Fibroblast of mammary gland (primary cell): ENCODE measurements at places on chromosomes 2 and 18.

DNA sequence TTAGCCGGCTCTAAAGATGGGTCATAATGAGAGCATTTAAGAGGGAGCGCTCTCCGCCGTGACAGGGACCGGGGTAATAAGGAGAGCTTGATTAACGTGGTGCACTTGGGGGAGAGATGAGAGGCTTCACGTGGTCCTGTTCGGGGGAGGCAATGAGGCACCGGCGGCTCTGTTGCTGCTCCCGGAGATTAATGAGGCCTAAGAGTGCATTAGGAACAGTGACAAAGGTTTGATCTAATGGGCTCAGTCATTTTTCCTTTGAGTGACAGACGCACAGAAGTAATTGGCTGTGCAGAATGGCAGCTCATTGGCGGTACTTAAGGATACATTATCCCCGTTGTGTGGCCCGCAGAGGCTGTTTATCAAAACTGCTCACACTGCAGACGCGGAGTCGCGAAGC lies 250.7 kb downstream of the GBX2 start:
- DNase-seq, result no peak

DNA sequence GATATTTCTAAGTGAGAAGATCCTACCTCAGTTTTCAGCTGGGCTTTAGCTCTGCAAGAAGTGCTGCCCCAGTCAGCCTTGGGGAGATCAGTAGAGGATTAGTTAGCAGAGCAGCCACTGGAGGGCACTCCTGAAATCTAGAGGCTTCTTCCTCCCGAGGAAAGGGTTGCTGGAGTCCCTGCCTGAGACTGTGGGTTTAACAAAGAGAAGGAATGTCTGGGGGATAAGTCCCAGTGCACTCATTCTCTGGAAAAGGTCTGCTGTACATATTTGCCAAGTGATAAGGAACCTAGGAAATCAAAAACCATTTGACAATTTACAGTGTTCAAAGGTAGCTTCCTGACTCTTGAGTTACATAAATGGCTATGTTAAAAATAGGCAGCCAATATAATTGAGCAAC lies 207.2 kb downstream of the SLC8A1 start:
- peak; percentile 73 for DNase-seq

- no peak for DNase-seq
Measured at GRCh38 chr2:156006721-156007618, 325.6 kb downstream of the NR4A2 start.

- no peak for DNase-seq
Measured at GRCh38 chr18:75418293-75419005, 9.1 kb downstream of the SMIM21 start.

DNA sequence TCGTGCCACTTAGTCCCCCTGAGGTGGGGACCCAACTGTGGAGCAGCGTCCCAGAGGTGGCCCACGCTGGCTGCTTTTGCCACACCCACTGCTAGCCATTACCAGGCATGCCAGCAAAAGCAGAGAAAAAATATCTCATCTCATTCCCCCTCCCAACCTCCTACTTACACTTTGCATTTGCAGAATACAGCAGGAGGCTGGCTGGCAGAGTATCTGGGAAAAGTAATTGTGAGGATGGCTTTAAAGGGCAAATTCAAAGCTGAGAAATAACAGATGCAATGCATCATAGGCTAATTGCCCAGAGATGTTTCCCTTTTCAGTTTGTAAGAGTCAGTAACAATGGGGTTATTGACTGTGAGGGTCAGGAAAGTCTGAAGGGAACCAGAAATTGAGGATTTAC lies 438.1 kb upstream of the DSEL start:
- no peak for DNase-seq

- no peak for DNase-seq
Measured at GRCh38 chr18:66252703-66253102, 351.2 kb downstream of the CDH19 start.

- no peak for DNase-seq
Measured at GRCh38 chr18:78860117-78860516, 119.5 kb upstream of the SALL3 start.

DNA sequence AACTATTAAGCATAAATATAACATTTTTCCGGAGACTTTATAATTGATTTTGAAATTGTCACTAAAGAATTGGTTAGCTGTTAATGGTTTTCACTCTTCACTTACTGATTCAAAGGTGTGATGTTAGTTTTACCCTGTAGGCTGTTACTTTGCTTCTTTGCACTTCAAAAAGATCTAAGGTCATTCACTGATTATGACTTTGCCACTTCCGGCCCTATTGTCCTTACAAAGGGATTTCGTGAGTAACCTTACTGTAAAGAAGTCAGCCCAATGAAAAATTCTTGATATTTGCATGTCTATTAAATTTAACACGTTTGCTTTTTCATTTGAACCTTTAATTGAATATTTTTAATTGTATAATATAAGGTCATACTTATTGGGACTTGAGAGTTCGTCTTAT lies 61.4 kb downstream of the GREB1L start:
- no peak for DNase-seq

DNA sequence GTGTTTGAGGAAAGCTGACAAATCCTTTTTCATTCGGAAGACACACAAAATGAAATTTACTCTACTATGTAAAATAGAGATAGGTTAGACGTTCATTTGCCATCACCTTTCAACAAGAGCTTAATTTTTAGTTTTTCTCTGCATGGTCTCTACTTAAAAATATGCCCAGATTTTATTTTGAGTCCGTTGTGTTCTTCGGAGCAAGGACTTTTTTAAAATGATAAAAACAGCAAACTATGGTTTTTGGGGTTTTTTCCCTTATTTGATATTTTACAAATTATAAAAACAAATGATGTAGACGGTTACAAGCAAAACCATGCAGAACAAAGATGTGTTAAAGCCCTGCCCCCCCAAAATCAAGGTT lies 53.3 kb upstream of the RBM44 start:
- DNase-seq, result no peak

DNA sequence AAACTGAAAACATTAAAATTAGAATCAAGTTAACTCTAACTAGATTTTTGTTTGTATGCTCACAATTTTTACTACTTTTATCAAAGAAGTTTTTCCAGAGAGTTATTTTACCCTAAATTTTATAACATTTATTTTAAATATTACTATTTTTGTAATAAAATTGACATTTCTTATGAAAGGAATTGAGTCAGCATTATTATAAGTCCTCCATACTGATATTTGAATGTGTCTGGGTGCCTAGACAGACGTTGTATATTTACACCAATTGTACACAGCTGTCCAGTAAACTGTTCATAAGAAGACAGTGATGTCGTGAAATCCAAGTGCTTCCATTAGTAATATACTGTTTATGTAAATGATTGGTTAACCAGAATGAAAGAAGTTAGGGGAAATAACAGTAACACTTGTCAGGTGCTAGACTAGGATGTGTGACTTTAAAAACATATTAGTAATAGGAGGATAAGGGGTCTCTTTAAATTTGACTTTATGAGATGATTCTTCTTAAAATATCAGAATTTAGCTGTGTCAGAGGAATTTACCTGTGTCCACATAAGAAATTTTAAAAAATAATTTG lies 73.7 kb downstream of the TANK start:
- DNase-seq, result no peak

GRCh38 chr2:183037074-183037552 lies 1.1 kb downstream of the NCKAP1 start:
- peak; percentile 56 for DNase-seq

- DNase-seq, result no peak
Measured at GRCh38 chr2:96470109-96470508, 35.0 kb downstream of the NEURL3 start.

DNA sequence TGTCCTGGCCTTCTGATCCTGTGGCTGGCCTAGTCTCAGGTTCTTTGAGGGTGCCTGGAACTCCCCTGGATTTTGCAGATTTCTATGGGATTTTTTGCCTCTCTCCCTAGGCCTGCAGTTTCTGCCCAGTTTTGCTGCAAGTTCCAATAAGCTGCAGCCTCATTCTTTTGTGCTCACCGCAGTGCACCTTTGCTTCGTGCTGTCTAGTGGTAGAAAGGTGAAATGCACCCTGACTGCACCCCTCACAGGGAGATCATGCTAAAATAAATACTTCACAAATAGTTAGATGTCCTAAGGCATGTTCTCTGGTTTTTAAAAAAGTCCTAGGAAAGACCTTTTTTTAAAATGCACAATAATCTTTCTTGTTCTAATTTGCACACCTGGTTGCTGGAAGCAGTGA lies 72.5 kb downstream of the GNAL start:
- DNase-seq, result no peak

- no peak for DNase-seq
Measured at GRCh38 chr18:63470751-63471150, 6.0 kb upstream of the SERPINB5 start.
